ENCODE measurements at places on chromosomes 1 and 21.

GRCh38 chr1:183039330-183039729, 16.1 kb downstream of the LAMC1 start:
- no peak for DNase-seq

DNA sequence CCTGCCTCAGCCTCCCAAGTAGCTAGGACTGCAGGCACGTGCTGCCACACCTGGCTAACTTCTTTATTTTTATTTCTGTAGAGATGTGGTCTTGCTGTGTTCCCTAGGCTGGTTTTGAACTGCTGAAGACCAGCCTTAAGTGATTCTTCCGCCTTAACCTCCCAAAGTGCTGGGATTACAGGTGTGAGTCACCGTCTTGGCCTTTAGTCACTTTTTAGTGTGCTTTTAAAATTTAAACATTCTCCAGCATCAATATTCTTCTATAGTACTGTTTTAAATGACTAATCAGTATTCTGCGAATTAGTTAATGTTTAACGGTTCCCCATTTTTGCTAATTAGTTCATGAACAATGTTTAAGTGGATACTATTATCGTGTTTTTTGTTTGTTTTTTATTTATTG, 60.6 kb downstream of the DYRK1A start:
- no peak for DNase-seq

DNA sequence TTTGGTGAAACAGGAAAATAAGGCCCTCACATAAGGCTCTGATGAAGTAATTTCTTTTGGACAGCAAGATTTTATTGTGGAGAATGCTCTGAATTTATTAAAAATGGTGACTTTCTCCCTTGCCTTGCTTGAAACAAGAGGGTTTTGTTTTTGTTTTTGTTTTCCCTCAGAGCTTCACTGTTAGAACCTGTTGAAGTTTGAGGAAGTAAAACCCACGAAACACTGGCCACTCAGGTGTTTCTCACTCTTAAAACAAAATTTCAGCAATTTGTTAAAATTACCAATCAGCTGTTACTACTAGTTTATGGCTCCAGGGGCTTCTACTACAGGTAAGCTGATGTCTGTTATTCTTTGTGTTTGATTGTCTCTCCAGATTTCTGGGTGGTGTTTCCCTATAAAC, 112.6 kb upstream of the B3GALT2 start:
- no peak for DNase-seq

DNA sequence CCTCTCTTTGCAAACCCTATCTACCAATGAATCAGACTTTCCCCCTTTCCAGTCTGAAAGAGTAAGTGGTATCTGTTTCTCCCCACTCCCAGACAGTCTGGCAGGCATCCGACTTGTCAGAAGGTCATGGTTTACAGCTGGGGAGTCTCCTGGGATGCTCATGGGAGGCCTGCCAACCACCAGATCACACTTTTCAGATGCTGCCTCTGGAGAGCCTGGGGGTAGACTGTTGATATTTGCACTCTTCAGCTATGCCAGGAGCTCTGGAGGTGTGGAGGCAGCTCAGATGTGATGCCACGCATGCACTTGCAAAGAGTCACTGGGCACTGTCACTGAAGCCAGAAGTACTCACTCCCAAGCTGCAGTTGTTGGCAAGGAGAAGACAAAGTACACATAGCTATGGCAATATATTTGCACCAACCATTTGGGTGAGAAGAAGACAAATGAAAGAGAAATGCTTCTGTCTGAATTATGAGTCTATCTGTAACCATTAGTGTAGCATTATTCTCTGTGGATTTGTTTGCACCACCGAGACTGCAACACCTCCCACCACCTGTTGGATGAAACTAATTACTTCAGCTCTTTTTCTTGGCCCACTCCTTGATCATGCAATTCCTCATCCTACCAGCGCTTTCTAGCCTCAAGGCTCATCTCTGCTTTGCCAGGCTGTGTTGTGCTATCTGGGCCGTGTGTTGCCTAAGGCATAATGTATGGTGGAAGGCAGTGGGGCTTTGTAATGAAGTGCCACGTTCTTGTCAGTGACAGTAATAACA, 133.0 kb upstream of the SPAG17 start:
- DNase-seq = no peak

GRCh38 chr21:41668686-41669532, 97.9 kb downstream of the RIPK4 start:
- DNase-seq = no peak

DNA sequence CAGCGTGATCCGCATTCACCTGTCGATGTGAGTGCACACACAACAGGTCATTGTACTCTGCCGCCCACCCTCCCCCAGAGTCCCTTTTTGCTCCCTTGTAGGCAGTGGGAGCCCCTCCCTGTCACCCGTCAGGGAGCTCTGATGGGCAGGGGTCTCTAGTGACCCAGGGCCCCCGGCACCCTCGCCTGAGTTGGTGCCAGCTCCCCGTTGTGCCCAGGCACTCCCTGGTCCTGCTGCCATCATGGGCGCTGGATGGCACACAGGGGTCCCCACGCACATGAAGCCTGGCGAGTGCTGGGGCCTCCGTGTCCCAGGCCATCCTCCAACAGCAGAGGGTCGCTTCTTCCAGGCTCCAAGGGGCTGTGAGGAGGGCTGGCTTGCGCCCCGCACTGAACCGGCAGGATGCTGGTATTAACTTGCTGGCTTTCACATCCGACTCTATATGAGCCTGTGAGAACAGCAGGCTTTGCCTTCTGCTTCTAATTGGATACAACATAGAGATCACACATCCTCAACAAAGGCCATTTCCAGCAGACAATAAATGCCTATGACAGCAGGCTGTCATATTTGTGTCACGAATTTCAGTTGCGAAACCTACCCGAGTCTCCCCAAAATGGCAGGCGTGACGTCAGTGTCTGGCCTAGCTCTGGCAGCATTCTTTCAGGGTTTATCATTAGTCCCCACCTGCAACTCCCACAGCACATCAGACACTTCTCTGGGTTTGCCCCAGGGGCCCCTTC, 35.4 kb downstream of the KIAA1614 start:
- DNase-seq = no peak

DNA sequence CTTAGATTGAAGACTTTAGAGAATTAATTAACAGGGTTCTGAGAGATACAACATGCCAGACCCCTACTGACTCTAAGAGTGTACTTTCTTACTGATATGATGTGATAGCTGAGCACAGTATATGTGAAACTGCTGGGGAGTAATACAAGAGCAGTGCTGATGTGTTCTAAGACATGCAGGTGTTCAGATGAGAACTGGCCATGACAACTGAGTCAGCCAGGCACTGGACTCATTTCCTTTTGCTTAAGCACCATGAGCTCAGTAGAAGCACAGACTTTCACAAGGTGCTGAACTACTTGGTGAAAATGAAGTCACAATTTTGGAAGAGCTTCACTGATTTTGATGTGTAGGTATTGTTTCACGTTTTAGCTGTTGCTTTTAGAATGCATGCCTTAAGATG, 15.9 kb upstream of the POGZ start:
- no peak for DNase-seq

DNA sequence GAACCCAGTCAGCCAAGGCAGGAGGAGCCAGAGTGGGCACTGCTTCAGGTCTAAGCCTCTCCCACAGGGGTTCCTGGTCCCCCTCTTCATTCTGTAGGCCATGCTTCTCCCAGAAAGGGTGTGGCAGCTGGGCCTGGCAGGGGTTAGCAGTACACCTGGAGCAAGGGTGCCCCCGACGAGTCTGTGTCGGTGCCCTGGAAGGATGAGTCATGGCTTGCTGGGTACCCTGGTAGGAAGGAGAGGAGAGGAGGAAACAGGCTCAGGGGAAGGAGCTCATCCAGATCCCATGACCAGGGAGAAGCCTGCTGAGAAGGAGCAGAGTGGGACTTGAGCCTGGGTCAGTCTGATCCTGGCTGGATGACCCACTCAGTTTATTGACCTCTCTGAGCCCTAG, 10.3 kb downstream of the KDF1 start:
- DNase-seq = no peak

DNA sequence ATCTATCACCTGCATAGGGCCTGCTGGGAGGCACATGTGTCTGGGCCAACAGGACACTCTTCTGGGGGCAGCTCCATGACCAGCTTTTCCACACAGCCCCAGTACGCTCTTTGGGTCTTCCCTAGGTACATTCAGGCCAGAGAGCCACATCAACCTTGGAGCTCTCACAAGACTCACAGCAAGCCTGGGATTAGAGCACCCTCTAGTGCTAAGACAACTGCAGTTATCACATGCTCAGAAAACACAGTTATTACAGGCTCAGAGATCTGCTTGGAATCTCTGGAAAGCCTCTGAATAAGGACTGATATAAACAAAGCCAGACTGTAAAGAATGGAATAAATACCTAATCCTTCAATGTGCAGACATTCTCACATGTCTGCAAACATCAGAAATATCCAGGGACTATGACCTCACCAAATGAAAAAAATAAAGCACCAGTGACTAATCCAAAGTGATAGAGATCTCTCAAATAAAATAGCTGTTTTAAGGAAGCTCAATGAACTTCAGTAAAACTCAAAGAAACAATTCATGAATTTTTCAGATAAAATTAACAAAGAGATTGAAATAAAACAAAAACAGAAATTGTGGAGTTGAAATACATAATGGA, 563.9 kb upstream of the NR5A2 start:
- no peak for DNase-seq

All from cerebellum (tissue), 4 donors.